Ureter (tissue), 1 donor: ENCODE measurements at places on chromosomes 12 and 14. TPM values are rescaled to one million over a fixed set of nuclear protein-coding genes. Genes with fewer than 3 reads are reported as not detected.
A peak's percentile ranks its signal among the peaks of the same experiment; 100 is the strongest.

GRCh38 chr12:113130457-113131135 lies 5.0 kb downstream of the RASAL1 start:
- peak; percentile 63 for DNase-seq

DNA sequence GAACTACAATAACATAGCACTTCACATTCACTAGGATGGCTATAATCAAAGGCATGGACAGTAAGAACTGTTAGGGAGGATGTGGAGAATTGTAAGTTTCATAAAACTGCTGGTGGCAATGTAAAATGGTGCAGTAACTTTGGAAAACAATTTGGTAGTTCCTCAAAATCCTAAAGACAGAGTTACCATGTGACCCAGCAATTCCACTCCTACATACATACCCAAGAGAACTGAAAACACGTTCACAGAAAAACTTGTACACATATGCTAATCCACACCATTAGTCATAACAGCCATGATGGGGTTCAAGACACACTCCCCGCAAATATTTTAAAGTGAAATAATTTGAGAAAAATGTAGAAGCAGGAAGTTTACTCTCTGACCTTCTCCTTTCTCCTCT lies 31.7 kb downstream of the GALC start:
- DNase-seq = no peak

GRCh38 chr14:104309657-104310369 lies 171.4 kb downstream of the KIF26A start:
- DNase-seq = no peak

DNA sequence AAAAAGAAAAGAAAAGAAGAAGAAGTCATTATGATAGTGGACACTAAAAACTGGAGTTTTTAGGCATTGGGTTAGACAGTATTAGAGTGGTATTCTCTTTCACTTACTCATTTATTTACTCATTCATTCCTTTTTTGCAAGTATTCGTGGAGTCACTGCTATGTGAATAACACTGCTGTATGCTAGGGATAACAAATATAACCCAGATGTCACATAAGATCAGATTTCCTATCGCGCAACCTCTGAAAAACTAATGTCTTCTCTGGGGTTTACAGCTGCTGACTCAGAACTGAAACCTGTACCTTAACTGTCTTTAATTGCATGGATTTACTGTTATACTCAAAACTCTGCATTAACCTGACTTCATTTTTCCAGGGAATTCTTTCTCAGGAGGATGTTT lies 353.7 kb downstream of the LRIG3 start:
- no peak for DNase-seq

DNA sequence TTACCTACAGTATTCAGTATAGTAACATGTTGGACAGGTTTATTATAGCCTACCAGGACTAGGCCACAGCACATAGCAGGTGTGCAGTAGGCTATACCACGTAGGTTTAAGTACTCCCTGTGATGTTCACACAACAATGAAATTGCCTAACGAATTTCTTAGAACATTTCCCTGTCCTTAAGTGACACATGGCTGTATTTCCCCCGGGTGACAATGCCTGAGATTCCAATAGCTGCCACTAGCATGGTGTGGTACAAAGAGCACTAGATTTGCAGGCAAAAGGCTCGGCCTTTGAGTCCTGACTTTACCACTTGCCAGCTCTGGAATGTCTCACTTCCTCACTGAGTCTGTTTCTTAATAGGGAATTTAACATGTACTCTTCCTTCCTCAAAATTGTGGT lies 19.7 kb downstream of the PTPN21 start:
- no peak for DNase-seq

DNA sequence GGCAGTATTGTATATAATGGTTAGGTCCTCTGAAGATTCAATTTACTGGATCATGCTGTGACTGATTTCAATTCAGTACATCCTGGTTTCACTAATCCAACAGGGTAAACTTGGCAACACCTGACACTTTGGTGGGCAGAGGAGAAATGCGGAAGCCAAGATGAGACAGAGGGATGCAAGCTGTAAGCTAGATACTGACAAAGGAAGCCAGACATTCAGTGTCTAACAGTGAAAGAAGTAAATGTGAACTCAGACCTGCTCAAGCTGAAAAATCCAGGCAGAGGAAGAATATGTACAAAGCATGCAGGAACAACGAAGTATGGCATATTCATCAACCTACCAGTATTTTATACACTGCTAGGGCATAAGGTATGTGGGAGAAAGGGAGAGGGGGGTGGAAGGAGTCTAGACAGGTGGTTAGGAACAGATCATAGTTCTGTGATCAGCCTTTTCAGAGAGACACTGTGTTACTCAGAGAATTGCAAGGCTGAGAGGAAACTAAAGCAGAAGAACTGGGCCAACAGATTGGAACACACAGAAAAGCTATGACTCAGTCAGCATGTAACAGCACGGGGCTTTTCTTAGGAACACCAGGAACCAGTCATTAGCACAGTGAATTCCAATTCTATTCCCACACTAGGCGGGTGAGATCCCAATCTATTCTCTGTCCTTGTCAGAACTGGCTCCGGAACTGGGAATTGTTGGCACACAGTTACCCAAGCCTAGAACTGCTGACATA lies 40.3 kb downstream of the NELL2 start:
- DNase-seq = no peak

- no peak for DNase-seq
Measured at GRCh38 chr12:127398016-127398710, 868.8 kb upstream of the TMEM132C start.

DNA sequence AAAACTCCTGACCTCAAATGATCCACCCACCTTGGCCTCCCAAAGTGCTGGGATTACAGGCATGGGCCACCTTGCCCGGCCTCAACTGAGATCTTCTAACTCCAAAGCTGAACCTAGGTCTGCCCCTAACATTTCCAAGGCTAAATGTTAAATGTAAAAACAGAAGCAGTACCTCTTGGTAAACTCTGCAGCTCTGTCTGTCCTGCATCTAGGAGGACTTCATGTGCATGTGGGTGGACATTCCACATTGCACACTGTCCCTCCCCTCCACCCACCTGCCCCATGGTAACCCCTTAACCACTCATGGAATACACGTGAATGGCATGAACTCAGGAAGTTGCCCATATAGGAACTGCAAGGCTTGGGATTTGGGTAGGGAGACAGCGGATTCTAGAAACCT lies 33.1 kb downstream of the SNX6 start:
- DNase-seq = no peak

GRCh38 chr12:22551624-22552023 lies 7.3 kb upstream of the C2CD5 start:
- no peak for DNase-seq

- DNase-seq = no peak
Measured at GRCh38 chr12:91920276-91920675, 225.4 kb downstream of the BTG1 start.

GRCh38 chr14:71322655-71323250 lies 415.5 kb downstream of the PCNX1 start:
- DNase-seq = no peak

DNA sequence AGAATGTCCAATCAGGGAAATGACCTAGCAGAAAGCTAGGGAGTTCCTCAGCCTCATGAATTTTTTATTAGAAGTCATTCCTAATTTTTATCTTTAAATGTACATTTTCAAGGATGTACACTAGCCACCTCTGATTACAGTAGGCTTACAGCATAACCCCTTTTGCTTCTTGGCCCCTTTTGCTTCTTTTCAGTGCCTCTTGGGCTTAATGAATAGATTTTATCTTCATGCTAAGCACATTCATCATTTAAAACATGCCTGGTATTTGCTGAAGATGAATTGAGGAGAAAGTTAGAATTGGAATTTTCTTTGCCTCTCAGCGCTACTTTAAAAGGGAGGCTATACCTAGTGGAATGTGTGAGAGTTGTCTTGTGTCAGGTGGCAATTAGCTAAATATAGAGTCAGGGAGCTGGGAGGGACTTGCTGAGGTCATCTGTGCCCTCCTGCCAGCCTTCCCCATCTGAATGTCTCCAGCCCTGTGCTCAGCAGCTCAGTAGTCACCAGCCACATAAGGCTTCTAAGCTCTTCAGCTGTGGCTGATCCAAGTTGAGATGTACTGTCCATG lies 132.1 kb downstream of the SAMD4A start:
- DNase-seq = no peak

DNA sequence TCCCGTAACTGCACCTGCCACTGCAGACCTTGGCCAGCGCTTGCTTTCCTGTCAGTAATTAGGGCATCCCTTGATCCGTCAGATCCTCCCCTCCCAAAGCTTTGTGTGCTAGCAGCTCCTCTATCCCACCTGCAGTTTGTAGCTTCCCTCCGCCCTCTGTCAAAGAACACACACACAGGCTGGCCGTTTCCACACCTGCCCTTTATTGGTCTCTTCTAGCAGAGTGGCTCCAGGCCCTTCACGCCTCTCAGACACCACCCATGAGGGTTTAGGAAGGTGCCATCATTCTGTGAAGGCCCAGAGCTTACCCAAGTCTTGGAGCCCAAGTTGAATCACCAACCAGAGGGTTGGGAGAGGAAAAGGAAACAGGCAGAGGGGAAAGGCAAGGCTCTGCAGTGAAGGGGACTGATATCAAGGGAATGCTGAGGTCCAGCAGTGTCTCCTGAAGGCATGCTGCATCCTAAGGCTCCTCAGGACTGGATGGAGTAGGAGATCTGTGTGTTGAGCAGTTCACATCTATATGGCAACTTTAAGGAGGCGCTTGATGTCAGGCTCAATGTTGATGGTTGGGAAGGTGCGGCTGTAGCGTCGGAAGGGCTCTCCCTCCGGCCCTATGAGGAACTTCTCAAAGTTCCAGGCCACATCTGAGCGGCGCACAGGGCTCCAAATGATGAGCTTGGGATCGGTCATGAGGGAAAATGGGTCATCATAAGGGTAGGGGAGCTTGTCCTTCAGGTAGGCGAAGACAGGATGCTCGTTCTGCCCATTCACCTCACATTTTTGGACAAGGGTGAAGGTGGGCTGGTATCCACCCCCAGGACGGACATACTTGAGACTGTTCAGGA lies 3.4 kb downstream of the GPX2 start:
- DNase-seq = no peak

DNA sequence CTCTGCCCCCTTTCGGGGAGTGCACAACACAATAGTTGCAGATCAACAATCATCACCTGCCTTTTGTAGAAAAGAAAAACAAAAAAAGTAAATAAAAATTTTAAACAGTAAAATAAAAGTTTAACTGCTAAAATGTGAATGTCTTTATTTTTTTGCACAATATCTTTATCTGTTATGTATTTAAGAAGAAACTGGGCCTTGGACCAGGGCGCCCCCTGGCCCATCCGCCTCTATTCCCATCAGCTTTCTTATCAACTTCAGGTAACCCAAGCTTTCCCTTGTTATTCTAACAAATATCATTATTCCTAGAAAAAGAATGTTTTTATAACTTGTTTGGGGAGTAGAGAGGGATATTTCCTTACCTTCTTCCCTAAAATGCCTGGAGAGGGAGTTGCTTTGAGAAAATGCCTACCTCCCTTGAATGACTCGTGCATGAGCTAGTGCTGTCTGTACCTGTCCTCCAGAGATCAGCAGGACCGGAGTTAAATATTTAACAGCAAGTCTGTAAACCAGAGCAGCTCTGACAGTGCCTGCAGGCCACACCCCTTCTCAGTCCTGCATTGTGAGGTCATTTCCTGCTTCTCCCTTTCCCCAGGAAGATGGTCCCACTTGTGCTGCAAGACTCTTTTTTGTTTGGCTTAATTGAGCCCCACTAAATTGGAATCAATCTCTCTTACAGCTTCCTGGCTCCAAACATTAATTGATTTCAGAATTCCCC lies 192.8 kb upstream of the RGS6 start:
- peak; percentile 79 for DNase-seq

- DNase-seq = peak; percentile 87
Measured at GRCh38 chr14:20305265-20306078, at the start of gene TTC5. TTC5 (minus strand) TSS chr14:20305951; CDS start chr14:20305937, 14 bp downstream.

DNA sequence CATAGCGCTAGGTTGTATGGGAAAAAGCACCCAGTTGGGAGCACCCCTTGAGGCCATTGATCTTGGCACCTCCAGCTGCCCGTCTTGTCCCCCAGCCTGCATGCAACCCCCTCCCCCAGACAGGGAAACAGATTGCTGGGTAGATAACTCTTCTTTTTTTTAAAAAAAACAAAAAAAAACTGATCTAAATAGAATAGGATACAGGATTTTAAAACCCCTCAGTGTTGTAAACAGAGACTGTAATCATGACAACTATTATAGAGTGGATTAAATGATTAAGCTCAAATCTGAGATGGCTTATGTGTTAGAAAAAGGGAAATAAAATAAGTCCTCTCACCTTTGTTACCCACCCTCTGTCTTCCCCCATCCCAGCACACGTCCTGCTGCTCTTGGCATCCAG lies 48.9 kb downstream of the MAX start:
- no peak for DNase-seq

DNA sequence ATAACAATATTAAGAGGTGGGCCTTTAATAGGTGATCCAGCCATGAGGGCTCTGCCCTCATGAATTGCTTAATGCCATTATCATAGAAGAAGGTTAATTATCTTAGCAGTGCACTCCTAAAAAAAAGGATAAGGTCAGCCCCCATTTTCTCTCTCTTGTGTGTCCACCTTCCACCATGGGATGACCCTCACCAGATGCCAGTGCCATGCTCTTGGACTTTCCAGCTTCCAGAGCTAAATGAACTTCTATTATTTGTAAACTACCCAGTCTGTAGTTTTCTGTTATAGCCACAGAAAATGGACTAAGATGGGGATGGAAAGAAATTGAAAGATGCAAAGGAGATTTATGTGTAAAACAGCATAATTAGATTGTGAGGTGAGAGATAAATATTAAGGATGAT lies 125.4 kb downstream of the FOXA1 start:
- DNase-seq = no peak

- DNase-seq = no peak
Measured at GRCh38 chr14:53692885-53693284, 263.7 kb downstream of the BMP4 start.

DNA sequence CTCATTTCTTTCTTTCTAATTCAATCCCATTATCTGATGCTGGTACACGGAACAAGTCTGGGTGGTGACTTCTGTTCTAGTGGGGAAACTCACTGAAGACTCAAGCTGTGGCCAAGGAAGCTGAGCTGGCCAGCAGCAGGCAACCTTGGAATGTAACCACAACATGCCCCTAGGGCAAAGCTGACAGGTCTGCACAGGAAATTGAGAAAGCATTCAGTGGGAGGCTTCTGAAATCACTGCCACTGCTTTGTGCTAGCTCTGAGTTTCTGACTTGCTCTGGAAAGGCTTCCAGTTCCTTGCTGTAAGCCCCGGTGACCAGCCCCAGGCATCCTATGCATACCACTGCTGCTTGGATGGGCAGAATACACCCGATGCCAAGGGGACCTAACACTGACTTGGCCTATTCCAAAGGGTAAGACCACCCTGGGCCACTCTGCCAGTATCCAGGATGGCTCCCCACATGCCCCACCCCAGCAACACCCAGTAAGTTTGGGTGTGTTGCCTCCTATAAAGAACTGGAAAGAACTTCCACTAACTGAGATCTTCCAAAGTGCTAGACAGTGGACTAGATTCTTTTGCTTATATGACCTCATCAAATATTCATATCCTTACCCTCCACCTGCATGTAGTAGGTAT lies 84.5 kb upstream of the CDKN3 start:
- DNase-seq = peak; percentile 84

GRCh38 chr14:85319998-85320630 lies 209.8 kb upstream of the FLRT2 start:
- DNase-seq = no peak

- no peak for DNase-seq
Measured at GRCh38 chr12:104426926-104427546, 29.7 kb upstream of the CHST11 start.

Gene PROX2
- total RNA-seq = 0.13 TPM

Gene SSTR1
- 2.9 TPM for total RNA-seq

Gene WBP11
- total RNA-seq = 54.0 TPM

Gene TAS2R14
- 8.0 TPM for total RNA-seq

Gene ALDH2
- total RNA-seq = 66.9 TPM

Gene RNASE3
- total RNA-seq = not detected
